ENCODE measurements at places on chromosomes 3 and 15. TPM values are rescaled to one million over a fixed set of nuclear protein-coding genes. Genes with fewer than 3 reads are reported as not detected.

- DNase-seq: no peak
Measured at GRCh38 chr3:107633327-107634098, 110.8 kb downstream of the BBX start.

- no peak for DNase-seq
Measured at GRCh38 chr3:71601811-71602210, 18.3 kb upstream of the FOXP1 start.

- DNase-seq: peak; percentile 77
Measured at GRCh38 chr3:53162672-53163443, 1.8 kb downstream of the PRKCD start.

DNA sequence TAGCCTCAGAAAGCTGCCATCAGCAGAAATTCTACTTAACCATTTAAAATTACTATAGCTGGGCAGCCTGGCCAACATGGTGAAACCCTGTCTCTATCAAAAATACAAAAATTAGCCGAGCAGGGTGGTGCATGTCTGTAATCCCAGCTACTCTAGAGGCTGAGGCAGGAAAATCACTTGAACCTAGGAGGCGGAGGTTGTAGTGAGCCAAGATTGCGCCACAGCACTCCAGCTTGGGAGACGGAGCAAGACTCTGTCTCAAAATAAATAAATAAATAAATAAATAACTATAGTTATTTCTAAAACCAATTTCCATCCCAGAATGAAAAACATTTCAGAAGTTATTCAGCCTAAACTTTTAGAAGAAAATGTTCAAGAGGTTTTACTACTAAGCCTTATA lies 25.1 kb downstream of the LRRFIP2 start:
- DNase-seq: no peak

DNA sequence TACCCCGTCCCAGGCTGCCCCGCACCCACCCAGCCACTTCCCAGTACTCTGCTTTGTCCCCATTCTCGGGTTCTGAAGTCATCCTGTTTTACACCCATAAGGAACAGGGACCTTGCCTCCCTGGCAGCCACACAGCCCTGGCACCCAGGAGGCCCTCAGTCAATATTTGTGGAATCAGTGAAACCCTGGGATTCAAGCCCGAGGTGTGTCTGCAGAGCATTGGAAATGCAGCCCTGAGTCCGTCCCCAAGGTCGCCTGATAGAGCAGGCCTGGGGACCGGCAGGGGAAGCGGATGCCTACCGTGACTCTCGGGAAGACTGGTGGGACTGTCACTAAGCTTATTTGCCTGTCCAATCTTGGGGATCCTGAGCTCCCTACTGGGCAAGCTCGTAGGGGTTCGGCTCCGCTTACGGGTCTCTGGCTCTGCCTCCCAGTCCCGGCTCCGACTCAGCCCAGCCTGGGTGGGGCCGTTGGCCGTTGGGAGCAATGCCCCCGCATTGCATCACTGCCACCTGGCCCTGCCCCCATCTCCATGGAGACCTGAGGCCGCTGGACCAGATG lies 64.4 kb upstream of the TAMM41 start:
- DNase-seq: peak; percentile 57

DNA sequence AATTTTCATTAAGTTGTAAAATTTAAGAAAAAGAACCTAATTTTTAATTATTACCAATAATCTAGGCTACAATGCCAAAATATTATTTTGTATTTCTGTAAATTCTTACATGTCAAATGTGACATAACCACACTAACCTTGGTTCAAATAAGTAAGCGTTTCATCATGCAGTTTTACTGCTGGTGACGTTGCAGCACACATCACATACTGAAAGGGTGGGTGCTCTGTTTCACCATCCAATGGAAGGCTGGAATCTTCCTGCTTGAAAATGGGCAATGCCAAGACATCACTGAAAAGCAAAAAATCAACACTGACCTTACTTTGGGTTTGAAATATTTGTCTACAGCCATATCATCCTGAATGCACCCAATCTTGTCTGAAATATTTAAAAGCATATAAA lies 14.8 kb downstream of the UBP1 start:
- DNase-seq: no peak

Gene ATG7
- 37.7 TPM for total RNA-seq

Gene C2CD4A
- total RNA-seq: 0.05 TPM

Gene TM2D3
- total RNA-seq: 56.2 TPM

Gene CELF6
- 0.21 TPM for total RNA-seq

Gene GCNT3
- not detected for total RNA-seq
